Gastrocnemius medialis (tissue), 4 donors: ENCODE measurements at places on chromosomes 5 and 9. TPM values are rescaled to one million over a fixed set of nuclear protein-coding genes. Genes with fewer than 3 reads are reported as not detected.

DNA sequence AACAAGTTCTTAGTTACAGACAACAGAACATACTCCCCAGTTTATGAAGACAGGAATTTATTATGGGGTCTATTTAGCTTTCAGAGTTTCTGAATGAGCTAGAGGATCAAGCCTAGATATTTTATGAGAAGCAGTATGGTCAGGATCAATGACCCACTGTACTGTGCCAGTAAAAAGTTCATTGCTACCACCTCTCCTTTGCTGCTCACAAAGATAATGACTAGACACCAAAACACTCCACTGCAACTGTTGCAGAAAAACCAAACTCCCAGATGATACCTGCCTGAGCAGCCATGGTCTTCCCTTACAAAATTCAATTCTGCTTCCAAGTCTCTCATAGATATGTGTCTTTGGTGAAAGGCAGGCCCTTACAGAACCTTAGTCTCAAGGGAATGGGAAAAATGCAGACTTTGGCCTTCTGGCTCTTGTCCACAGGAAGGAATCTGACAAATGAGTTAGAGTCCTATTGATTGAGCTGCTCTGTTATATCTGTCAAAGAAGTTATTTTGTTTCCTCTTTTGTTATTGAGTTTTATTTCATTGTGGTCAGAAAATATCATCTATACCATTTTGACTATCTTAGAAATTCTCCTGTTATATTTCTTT, 74.7 kb upstream of the RASGRF2 start:
- H3K27ac ChIP-seq = no peak overlapping the region
- no peaks in the 10 kb centered on the region for H3K27me3 ChIP-seq
- H3K36me3 ChIP-seq = no peaks in the 10 kb centered on the region
- no peak overlapping the region for H3K4me3 ChIP-seq
- no peak for DNase-seq

- no peak overlapping the region for H3K4me3 ChIP-seq
- H3K27me3 ChIP-seq = no peaks in the 10 kb centered on the region
- no peak overlapping the region for H3K27ac ChIP-seq
- no peaks in the 10 kb centered on the region for H3K36me3 ChIP-seq
- no peak for DNase-seq
- no peaks in the 10 kb centered on the region for H3K4me1 ChIP-seq
Observed at GRCh38 chr5:117547192-117547591, 972.6 kb upstream of the SEMA6A start.

FOXD4L5 gene
- total RNA-seq = 0.15 TPM

LHFPL2 gene
- 3.5 TPM for total RNA-seq

DNA sequence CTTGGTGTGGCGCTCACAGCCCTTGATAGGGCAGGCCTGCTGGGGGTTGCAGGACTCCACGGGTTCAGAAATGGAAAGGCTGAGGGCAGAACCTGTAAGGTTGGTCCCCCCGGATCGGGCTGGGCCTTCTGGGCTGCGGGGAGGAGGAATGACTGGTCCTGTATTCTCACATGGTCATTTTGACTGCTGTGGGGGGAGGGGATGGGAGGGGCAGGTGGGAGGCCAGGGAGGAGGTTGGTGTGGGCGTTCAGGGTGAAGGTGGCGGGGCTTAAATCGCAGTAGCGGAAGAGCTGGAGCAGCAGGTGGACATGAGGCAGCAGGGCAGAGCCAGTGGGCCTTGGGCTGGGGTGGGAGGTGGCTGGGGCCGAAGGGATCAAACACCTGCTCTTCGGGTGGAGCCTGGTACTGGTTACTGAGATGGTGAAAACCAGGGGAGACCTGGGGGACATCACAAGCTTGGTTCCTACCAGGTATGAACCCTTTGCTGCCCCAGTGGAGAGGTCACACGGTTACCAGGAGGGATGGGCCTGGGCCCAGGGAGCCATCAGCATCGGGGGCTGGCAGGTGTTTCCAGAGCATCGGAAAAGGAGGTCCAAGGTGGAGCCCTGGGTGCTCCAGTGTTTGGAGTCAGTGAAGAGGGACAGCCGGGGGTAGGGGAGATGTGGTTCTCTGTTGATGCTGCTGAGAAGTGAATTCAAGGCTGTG, 1.8 kb downstream of the MRPS2 start:
- no peak for DNase-seq
- peaks cover 12% of the 10 kb centered on the region for H3K36me3 ChIP-seq
- H3K4me1 ChIP-seq = peaks cover 18% of the 10 kb centered on the region
- H3K27ac ChIP-seq = no peak overlapping the region
- H3K27me3 ChIP-seq = no peaks in the 10 kb centered on the region

DNA sequence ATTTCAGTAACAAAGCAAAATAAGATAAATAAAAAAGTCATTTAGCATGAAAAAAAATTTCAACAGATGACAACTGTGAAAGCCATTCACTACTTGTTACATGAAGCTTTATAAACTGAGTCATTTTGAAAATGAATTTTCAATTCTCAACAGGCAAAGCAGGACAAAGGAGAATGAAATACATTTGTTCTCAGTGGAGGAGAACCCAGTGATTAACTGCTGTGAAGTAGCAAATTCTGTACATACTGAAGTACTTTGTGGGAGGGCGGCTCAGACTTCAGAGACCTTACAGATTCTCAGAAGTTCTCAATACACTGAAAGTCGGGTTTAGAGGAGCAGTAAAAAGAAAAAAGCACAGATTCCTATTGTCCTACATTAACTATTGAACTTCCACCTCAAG, 21.7 kb downstream of the SKIC3 start:
- DNase-seq = no peak
- H3K27ac ChIP-seq = no peak overlapping the region
- H3K27me3 ChIP-seq = no peaks in the 10 kb centered on the region
- H3K4me1 ChIP-seq = no peaks in the 10 kb centered on the region
- no peak overlapping the region for H3K4me3 ChIP-seq

PLK2 gene
- 6.5 TPM for total RNA-seq

GRCh38 chr9:75824816-75825568, 65.5 kb upstream of the PCSK5 start:
- no peaks in the 10 kb centered on the region for H3K27me3 ChIP-seq
- no peak overlapping the region for H3K4me3 ChIP-seq
- H3K4me1 ChIP-seq = peaks cover 6% of the 10 kb centered on the region
- DNase-seq = no peak
- H3K36me3 ChIP-seq = no peaks in the 10 kb centered on the region

DNA sequence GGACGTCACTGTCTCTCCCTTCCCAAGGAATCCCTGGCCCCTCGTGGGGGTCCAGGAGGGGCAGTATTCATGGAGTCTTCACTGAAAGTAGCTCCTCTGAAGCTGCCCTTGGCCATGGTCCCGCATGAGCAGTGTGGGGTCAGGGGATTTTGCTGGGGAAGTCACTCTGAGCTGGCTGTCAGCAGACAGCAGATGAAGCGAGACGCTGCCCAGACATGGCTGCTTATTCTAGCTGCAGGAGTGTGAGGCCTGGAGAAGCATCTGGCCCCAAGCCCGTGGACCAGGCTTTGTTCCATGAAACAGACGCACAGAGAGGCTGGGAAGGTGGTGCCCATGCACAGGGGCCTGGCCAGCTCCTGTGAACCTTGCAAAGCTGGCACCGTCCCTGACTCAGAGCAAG, 21.5 kb upstream of the ASS1 start:
- H3K27me3 ChIP-seq = peaks cover 12% of the 10 kb centered on the region
- no peak overlapping the region for H3K4me3 ChIP-seq
- DNase-seq = no peak
- no peak overlapping the region for H3K27ac ChIP-seq
- no peaks in the 10 kb centered on the region for H3K4me1 ChIP-seq

KCTD16 gene
- not detected for total RNA-seq

DNA sequence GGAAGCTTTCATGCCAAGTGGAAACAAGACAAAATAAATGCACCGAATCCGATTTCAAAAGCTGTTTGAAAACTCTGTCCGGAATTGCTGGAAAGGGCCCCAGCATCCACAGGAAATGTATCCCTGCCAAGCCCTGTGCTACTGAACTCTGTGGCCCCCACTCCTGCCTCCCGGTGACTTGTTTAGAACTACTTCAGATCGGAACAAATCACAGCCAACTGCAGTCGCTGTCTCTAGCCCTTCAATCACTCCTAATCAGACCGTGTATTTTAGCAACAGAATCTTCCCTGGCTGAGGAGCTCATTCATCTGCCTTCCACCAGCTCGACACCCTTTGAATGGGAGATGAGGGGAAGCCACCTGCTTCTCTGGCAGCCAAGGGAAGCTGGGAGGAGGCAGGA, 94.1 kb downstream of the KCNIP1 start:
- no peaks in the 10 kb centered on the region for H3K27me3 ChIP-seq
- H3K4me1 ChIP-seq = no peaks in the 10 kb centered on the region
- DNase-seq = no peak
- no peaks in the 10 kb centered on the region for H3K36me3 ChIP-seq
- no peak overlapping the region for H3K4me3 ChIP-seq
- no peak overlapping the region for H3K27ac ChIP-seq

DNA sequence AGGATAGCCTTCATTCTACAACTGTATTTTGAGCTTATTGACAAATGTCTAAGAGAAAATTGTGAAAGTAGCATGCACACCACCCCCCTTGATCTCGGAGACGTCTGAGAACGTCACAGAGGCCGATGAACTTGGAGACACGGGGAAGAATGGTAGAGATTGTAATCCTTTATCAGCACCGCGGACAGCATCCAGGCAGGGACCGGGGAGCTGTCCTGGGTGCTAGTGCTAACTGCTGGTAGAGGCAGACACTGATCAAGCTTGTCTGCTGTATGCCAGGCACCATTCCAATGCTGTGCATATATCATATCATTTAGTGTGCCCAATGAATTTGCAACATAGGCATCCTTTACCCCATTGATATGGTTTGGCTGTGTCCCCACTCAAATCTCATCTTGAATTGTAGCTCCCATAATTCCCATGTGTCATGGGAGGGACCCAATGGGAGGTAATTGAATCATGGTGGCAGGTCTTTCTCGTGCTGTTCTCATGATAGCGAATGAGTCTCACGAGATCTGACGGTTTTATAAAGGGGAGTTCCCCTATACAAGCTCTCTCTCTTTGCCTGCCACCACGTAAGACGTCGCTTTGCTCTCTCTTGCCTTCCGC, 98.8 kb downstream of the LHX2 start:
- H3K4me3 ChIP-seq = no peak overlapping the region
- DNase-seq = no peak
- no peak overlapping the region for H3K27ac ChIP-seq
- H3K27me3 ChIP-seq = peaks cover 4% of the 10 kb centered on the region
- H3K36me3 ChIP-seq = no peaks in the 10 kb centered on the region

CTXN3 gene
- not detected for total RNA-seq

DNA sequence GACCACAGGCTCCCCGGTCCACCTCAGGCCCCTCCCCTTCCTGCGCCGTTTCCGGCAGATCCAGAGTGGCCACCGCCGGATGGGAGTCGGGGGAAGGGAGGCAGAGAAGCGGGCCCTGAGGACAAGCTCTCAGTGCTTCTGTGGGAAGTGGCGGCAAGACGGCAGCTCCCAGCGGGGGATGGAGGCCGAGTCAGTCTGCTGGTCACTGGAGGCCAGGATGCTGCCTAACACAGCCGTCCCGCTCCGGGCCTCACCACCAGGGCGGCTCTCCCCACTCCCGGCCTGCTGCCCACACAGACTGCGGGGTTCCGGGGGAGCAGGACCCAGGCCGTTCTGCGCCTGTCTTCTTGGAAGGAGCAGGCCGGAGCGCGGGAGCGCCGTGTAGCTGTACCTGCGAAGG, 31.4 kb downstream of the FXN start:
- H3K4me1 ChIP-seq = no peaks in the 10 kb centered on the region
- peaks cover 13% of the 10 kb centered on the region for H3K36me3 ChIP-seq
- no peak overlapping the region for H3K27ac ChIP-seq
- no peaks in the 10 kb centered on the region for H3K27me3 ChIP-seq
- no peak for DNase-seq

DNA sequence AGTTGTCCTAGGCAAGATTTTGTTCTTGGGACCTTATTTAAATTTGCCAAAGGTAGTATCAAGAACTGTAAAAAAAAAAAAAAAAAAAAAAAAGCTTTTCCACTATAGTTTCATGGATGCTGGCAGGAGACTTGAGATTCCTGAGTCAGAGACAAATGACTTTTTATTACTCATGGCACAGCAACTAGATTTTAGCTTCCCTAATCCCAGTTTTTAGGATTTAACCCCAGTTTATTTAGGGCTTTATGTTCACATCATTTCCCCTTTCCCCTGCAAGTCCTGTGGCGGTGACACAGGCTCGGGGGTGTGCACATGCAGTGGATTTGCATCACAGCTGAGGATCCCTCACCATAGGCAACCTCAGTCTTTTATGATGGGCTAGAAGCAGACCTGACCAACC, 144.9 kb downstream of the GOLPH3 start:
- peak overlapping the region; percentile 73 for H3K27ac ChIP-seq
- no peak for DNase-seq
- no peak overlapping the region for H3K4me3 ChIP-seq
- H3K36me3 ChIP-seq = no peaks in the 10 kb centered on the region

DNA sequence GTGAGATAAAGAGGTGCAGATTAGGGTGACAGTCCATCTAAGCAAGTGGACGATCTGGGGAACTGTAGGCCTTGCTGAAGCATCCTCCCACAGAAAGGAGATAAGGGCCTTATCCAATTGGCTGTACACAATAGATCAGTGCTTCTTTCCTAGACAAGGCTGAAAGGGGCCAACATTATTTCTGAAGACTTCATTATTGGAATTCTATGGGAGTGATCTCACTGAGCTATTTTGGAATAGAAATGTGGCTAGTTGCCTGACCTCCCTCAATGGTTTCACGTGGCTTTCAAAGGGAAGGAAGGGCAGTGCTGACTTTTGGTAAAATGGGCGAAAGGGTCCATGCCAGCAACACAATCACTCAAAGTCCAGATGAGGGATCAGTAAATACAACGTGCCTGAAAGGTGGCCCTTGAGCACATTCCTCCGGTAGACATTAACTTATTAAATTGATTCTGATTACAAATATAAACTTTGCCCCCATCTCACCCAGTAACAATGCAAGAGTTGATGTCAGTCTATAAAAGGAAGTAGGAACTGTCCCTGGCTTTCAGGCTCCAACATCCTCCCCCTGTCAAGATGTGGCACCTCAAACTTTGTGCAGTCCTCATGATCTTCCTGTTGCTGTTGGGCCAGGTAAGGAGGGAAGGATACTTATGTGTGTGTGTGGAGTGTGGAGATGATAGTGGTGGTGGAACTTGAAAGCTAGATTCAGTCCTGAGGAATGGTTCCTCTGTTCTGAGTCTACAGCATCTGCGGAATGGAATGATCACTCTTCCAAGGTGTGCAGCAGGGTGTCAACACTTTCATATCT, at the start of gene LEAP2:
TSS of gene LEAP2 (plus strand) at position 550 of the 811 bp plus-strand sequence. CDS start at position 577, 27 bp downstream.
- DNase-seq = no peak
- H3K27me3 ChIP-seq = no peaks in the 10 kb centered on the region
- peaks cover 43% of the 10 kb centered on the region for H3K4me1 ChIP-seq
- H3K4me3 ChIP-seq = no peak within 1 kb of the TSS
- no peak within 1 kb of the TSS for H3K27ac ChIP-seq
- no peaks in the 10 kb centered on the region for H3K36me3 ChIP-seq

MRPL41 gene
- 107 TPM for total RNA-seq

ITGA1 gene
- 20.4 TPM for total RNA-seq

DNA sequence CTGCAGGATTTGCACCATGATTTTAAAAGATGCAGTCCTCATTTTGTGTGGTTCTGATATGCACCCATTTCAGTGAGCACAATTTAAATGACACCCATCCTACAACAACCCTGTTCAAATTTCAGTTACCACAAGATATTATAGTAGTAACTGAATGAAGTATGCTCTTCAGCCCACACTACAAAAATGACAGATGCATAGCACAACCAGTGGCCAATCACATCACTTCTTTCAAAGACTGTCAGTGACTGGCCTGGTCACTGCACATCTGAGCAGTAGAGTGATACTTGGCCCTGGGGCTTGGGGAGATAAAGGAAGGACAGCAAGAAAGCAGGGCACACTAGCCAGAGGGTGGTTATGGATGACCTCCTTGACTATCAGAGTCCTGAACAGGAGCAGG, 19.8 kb upstream of the IFNK start:
- no peak overlapping the region for H3K27ac ChIP-seq
- H3K36me3 ChIP-seq = no peaks in the 10 kb centered on the region
- H3K27me3 ChIP-seq = no peaks in the 10 kb centered on the region

GRCh38 chr5:35136386-35136785, 88.6 kb upstream of the AGXT2 start:
- H3K27me3 ChIP-seq = no peaks in the 10 kb centered on the region
- DNase-seq = no peak
- H3K36me3 ChIP-seq = no peaks in the 10 kb centered on the region
- H3K27ac ChIP-seq = no peak overlapping the region
